Stimulated activated CD4-positive, alpha-beta T cell treated with anti-CD3 and anti-CD28 coated beads, Interleukin-12 subunit alpha, Interleukin-12 subunit beta, amount 100 ng/mL, for 48 hours (primary cell): ENCODE measurements at places on chromosomes 7 and 10.
A peak's percentile ranks its signal among the peaks of the same experiment; 100 is the strongest.

DNA sequence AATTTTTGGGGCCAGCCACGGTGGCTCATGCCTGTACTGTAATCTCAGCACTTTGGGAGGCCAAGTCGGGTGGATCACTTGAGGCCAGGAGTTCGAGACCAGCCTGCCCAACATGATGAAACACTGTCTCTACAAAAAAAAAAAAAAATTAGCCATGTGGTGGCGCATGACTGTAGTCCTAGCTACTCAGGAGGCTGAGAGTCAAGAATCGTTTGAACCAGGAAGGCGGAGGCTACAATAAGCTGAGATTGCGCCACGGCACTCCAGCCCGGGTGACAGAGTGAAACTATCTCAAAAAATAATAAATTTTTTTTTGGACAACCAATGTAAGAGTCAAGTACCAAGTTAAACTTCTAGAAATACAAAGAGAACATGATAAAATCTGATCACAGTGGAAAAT lies 164.6 kb downstream of the AVL9 start:
- DNase-seq = no peak

- no peak for DNase-seq
Measured at GRCh38 chr7:134625550-134625949, 21.1 kb upstream of the BPGM start.

- no peak for DNase-seq
Measured at GRCh38 chr7:79236352-79237028, 217.0 kb downstream of the MAGI2 start.

- no peak for DNase-seq
Measured at GRCh38 chr10:29839826-29840515, 205.2 kb upstream of the SVIL start.

GRCh38 chr10:59623133-59624121 lies 86.2 kb downstream of the SLC16A9 start:
- no peak for DNase-seq

DNA sequence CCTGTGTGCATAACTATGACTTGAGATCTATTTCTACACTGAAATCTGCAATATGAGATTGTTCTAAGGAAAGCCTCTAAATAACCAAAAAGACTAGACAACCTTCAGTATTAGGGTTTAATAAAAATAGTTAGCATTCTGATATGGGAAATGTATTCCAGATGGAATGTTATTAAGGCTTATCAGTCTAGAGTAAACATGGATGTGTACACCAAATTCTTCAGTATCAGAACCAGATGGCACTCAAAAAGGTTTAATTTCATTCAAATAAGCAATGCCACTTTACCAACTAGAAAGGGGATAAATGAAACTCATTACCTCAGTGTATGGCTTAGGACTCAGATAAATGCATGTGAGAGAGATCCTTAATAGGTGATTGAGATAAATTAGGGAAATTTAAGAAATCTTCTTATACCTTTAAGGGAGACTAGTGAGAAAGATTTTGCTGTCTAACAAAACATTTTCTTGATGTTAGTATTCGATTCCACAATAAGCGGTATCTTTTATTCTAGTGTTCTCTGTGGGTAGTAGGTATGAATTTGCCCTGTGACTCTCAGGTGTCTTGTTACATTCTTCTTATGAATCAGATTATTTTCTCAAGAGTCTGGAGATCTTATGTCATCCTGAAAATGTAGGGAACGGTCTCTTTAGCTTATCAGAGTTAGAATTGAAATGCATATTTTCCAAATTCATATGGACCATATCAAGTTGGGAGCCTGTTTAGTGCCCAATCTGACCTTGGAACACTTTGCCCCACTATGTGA lies 159.2 kb downstream of the PRKG1 start:
- no peak for DNase-seq

- DNase-seq = no peak
Measured at GRCh38 chr10:104666106-104666505, 25.0 kb downstream of the SORCS3 start.

- no peak for DNase-seq
Measured at GRCh38 chr7:101333912-101334311, 12.3 kb upstream of the IFT22 start.

- no peak for DNase-seq
Measured at GRCh38 chr10:102752934-102753664, 9.4 kb downstream of the WBP1L start.

DNA sequence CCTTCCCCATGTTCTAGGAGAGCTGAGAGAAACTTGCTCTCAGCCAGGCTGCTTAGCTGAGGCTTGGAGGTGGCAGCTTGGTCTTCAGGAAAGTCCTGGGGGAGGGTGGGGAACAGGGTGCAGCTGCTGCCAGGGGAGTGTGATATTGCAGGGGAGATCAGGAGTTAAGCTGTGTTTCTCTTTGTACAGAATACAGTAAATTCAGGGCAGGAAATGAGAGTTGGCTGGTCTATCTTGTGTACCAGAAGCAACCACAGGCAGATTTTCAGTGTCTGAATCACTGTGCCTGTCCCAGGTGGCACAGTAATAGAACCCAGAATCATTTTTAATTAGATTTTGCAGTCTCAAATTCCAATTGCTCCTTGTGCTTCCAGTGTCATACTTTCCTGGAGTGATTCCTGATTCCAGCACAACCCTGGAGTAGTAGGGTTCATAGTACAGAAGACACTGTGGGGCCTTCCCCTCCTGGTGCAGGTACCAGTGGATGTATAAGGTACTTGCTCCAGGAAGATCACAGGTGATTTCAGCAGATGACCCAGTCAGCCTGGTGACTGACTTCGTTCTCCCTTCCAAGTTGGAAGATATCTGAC lies 94.0 kb upstream of the TARP start:
- no peak for DNase-seq

- DNase-seq = peak; percentile 73
Measured at GRCh38 chr7:131105799-131106680, 221.6 kb upstream of the MKLN1 start.

DNA sequence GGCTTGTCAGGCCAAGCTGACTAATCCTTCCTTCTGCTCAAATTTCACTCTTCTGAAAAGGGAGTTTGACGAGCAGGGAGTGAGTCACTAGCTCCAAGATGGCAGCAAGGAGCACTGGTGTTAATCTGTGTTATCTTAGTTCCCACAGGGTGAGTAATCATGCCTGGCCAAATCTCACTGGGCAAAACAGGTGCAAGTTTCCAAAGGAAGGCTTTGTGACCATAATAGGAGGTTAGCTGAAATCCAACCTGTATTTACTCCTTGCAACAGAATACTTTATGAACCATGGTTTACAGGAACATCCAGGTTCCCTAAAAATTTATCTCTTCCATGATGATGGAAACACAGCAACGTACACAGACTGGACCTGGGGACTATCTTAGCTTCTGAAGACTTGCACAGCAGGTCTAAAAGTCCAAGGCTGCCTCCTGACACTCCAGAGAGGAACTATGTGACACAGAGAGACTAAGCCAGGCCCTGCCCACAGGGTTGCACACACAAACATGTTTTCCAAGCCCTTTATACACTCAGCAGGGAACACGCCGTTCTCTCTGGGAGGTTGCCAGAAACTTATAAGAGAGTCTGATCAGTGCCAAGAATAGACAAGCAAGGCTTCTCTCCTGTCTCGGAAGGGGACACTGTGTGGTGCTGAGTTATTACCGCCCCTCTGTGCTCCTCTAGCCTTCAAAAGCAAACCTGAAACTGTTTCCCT lies 46.3 kb downstream of the PDK4 start:
- no peak for DNase-seq

DNA sequence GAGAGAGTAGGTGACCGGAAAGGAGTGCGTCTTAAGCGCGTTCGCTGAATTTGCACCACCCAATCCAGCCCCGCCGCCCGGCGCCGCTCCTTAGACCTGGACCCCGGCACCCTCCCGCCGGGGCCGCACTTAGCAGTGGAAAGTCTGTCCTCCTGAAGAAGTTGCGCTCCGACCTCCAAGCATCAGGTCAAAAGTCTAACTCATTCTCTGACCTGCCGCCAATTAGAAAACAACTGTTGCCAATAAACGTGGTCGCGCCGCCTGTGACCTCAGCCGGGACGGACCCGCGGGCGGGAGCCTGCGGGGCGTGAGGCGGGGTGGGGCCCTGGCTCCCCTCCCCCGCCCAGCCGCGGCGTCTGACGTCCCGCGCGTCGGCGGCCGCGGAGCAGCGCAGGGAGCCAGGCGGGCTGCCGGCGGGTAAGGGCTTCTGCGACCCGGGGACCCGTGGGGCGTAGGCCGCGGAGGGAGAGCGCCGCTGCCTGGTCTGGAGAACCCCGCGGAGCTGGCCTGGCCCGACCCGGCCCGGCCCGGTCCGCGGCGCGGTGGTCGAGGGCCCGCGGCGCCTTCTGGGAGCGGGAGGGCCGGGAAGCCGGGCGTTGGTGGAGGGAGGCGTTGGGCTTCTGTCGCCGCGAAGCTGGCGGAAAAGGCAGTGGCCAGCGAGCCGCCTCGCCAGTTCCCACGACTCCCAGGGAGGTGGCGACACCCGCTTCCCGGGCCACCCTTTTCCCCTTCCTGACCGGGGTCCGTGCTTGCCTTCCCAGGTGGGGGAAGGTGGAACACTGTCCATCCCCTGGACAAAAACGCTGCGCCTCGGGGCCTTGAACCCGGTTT lies at the start of gene BCAP29:
TSS of gene BCAP29 (plus strand) at position 362 of the 831 bp plus-strand sequence. CDS start 527 bp downstream, outside the sequence.
- DNase-seq = peak; percentile 44

DNA sequence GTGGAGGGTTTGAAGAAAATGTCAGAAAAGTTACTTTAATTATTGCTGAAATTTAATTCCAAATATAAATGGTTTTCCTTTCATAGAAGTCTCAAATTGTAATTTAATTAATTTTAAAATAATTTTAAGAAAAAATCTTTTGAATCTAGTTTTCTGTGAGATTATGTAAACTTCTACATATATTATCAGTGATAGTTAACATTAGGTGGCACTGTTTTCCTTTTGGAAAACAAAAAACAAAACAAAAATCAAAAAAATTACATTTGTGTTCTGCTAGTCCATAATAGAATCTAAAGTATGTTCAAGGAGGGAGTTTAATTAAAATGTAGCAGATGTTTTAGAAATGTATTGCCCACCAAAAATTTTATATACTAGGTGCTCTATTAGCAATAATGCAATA lies 1456.7 kb downstream of the REEP3 start:
- no peak for DNase-seq

GRCh38 chr10:102727037-102727818 lies 12.8 kb downstream of the SFXN2 start:
- DNase-seq = no peak

DNA sequence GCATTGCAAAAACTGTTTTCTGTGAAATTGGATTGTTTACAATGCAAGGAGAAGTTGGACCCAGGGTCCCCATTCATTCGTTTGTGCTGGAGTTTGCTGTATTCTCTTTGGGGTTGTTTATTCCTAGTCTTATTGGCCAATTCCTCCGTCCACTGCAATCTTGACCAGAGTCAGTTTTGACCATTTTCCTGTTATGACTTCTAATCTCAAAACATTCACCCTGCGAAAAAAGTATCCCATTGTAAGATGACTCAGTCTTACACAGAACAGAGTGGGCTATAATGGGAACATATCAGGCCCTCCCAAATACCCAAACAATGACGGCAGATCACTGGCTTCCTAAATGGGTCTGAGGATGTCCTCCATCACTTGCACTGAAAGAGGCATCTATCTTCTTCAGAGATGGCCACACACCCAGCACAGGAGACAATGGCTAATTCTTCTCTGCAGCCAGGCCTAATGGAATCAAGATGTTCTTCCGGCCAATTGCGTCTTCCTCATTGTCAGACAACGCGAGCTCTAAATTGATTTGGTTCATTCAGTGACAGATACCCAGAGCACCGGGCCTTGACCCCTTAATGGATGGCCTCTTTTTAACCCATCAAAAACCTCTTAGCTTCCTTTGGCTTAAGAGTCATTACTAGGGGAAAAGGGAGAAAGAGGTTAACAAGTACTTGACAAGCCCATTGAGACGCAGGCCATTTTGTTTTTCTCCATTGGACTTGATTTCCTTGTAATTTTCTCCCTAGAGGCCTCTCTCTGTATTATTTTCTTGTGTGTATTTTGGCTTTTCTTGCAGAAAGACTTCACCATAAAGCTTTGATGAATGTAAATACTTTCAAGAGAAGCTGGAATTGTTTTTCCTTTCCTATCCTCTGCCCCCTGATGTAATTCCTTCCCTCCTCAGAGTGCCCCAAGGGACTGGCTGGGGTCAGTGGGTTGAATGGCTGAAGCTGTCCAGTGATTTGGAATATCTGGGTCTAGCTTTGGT lies 129.6 kb downstream of the PRPF18 start:
- no peak for DNase-seq

GRCh38 chr7:81499262-81500116 lies 270.4 kb downstream of the HGF start:
- DNase-seq = no peak

DNA sequence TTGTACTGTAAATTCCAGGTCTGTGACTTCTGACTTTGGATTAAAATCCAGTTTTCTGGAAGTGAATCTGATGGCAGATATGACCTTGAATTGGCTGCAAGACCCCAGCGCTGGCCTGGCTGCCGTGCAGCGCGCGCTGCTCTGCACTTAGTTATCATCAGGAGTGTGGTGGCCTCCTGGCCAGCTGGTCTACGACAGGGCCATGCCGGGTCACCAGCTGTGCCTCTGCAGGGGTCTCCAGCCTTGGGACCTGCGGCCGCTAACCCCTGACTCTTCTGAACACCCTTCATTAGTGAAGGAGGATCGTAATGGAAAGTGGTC lies 190.7 kb upstream of the SH2B2 start:
- no peak for DNase-seq

DNA sequence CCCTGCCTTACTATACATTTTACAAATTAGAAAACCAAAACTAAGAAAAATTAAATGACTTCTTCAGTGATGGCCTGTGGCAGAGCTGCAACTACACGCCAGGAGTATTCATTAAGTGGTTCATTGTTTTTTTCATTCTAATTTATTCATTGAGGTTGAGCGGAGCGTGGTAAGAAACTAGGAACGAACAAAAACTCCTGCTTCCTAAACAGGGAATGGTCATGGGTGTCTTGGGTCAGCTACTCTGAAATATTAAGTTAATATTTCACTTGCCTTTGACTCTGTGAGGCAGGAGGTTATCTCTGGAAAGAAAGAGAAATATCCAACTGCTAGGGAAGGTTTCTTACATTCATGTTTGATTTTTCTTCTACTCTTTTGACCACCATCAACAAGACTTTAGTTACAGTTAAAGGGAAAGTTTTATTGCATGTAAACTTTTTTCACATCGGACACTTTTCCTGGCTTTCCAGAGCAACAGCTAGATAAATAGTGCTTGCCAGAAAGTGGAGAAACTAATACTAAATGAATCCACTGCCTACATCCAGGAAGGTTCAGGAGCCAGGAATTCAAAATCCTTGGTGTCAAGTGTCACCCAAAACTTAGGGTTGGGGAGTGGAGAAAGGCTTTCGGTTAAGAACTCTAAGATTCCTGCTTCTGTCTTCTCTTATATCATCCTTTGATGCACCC lies 896 bp upstream of the GNG11 start:
- no peak for DNase-seq

GRCh38 chr7:103317009-103317408 lies 19.8 kb downstream of the PMPCB start:
- no peak for DNase-seq

DNA sequence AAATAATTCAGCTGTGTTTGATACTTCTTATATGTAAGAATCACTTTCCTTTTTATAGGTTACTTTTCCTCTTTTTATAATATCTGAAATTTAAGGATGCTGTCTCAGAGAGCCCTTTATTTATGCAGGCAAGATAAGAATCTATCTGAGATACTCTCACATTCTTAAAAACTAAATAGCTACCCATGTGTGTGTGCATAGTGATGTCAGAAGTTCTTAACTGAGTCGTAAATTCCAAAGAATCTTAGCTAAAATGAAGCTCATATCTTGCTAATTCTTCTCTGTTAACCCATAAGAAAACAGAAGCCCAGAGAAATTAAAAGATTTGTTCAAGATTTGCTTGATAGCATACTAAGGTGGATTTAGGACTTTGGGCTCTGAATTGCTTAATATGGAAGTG lies 118.5 kb downstream of the PCDH15 start:
- DNase-seq = no peak

- no peak for DNase-seq
Measured at GRCh38 chr10:63711867-63712716, 190.9 kb downstream of the REEP3 start.
